CD4-positive, alpha-beta T cell treated with Interleukin-21 for 1 hour (primary cell): ENCODE measurements at places on chromosomes 4 and X.

DNA sequence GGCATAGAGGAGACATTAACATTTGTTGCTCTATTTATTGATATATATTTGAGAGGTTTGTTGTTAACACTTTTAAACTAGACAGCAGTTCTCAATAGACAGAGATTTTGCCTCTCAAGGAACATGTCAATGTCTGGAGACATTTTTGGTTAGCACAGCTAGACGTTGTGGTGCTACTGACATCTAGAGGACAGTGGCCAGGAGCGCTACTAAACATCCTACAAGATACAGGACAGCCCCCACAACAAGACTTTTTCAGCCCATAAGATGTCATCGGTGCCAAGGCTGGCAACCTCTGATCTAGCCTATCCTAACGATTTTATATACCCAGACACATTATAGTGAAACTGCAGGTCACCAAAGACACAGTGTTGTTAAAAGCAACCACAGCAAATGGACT, 18.4 kb upstream of the CTSO start:
- DNase-seq: no peak

DNA sequence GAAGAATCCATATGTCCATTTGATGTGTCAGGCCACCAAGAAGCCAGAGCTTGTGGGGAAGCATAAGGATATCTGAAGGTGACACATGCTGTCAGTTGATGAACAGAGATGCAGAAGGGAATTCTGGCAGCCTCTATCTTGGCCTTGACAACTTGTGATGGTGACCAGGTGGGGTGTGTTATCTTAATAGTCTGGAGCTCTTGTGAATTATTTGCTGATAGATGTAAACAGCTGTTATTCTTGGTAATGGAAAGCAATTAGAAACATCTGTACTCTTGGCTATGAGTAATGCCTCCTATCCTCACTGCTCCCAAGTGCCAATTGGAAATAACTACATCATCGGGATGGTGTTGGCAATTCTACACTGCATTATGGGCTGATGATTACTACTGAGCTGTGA, 51.9 kb downstream of the NAA11 start:
- DNase-seq: no peak

DNA sequence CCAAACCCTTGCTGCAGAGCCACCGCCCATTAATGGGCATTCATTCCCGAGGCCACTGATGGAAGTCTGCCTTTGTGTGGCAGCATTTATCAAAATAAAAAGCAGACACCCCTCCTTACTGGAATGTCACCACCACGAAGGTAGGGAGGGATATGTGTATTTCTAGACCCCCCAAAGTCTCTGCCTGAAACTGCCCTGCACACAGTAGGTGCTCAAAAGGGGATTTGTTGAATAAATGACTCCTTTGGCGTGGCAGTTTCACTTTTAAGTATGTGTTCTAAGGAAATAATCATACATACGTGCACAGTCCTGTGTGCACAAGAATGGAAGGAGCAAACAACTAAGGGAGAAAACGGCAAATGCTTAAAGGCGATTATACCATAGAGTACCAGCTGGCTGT, 23.6 kb upstream of the GLOD5 start:
- no peak for DNase-seq

DNA sequence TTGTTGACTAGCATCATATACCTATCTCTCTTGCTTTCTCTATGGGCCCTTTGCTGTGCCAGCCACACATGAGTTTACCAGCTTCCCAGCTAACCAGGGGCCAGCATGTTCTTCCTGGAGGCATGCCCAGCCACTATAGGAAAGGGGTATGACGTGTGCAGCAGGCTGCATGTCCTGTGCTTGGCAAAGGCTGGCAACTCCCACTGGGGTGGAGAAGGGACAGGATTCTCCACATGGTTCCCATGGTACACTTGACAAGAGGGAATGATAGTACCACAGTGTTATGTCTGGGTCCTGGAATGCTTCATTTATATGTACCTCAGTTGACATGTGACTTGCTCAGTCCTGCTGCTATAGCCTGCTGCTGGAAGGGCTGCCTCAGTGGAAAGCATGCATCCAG, 78.8 kb downstream of the TMEM164 start:
- no peak for DNase-seq

DNA sequence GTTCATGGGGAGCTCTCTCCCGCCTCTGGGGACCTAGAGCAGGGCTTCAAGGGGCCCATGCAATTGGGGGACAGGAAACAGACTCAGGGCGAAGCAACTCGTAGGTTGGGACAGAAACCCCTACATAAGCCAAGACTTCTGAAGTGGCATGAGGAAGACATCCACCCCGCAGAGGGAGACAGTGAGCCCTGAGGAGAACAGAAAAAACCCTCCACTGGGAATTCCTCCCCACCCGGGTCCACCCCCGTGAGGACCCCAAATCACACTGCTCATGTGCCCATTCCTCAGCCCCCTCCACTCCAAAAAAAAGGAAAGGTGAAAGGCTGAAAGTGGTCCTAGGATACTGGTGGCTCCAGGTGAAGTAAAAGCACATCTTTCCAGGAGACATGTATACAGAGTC, 74.0 kb downstream of the CPZ start:
- DNase-seq: no peak

DNA sequence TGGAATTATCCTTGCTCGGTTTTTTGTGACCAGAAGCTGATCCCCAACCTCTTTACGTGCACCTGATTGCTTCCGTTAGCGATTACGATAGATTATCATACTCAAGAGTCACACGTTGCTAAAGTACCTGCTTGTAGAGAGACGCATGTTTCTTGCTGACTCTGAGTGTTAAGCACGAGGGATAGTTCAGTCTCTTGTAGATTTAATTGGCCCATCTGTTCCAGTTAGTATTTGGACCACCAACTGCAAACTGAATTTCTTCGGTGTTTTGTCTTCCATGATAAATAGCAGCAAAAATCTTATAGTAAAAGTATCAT, 516 bp upstream of the COX18 start:
- no peak for DNase-seq

DNA sequence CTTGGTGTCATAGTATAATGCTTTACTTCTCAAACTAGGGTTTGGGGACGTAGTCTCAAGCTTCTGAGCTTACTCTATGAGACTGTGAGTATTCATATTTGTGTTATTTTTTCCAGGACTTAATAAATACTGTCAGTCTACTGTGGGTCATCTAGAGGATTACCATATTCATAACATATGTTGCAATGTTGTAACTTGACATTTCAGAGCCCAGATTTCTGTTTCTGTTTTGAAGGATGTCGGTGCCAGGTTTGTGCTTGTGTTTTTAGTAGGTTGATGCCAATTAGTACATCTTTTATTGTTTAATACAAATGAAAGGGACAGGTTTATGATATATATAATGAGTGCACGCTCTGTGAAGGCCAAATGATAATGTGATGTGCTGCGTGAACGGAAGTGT, 69.6 kb downstream of the SPANXN4 start:
- no peak for DNase-seq

DNA sequence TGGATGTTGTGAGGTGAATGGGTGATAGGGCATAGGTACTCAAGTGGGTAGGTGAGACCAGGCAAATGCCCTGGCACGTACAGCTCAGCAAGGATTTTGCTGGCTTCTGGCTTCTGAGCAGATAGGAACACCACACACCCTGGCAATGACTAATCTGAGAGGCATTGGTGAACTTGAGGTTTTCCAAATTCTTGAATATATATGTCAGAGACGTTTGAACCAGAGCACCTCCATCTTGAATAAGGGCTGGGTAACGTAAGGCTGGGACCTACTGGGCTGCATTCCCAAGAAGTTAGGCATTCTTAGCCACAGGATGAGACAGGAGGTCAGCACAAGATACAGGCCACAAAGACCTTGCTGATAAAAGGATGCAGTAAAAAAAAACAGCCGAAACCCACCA, 204.5 kb downstream of the NLGN4X start:
- no peak for DNase-seq

GRCh38 chr4:184286358-184286757, 68.7 kb upstream of the ENPP6 start:
- DNase-seq: no peak

GRCh38 chr4:183401473-183401872, 43.0 kb upstream of the CDKN2AIP start:
- DNase-seq: no peak
